ENCODE measurements at places on chromosomes 6 and 20.
A peak's percentile ranks its signal among the peaks of the same experiment; 100 is the strongest.

DNA sequence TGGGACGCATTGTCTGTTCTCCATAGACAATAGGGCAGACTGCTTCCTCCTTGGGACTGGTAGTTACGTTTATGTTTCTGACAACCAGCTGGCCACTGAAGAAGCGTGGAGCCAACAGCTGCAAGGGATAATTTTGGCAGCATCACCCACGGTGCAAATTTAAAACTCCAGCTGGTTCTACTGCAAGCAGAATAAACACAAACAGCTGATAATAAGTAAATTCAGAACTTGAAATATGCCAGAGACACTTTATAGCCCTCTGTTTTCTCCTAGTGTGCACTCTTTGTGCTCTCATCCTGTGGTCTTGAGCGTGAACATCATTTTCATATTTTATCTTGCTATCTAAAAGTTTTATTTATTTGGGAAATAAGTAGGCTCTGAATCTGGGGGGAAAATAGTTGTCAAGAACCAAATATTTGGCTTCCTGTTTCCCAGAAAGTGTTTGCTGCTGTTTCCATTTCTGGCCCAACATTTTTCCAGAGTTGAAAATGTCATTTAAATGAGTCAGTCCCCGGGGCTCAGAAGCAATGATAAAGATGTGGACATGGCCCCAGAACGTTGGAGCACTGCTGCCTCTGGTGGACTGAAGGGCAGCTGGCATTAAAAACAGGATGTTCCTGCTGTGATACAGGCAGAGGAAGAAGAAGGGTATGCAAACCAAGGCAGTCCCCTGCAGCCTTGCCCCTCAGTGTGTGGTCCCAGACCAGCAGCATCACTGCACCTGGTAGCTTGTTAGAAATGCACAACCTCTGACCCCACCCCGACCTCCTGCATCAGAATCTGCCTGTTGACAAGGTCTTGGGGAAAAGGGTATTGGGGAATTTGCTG, 12.5 kb upstream of the THBD start:
- DNase-seq: peak; percentile 7

DNA sequence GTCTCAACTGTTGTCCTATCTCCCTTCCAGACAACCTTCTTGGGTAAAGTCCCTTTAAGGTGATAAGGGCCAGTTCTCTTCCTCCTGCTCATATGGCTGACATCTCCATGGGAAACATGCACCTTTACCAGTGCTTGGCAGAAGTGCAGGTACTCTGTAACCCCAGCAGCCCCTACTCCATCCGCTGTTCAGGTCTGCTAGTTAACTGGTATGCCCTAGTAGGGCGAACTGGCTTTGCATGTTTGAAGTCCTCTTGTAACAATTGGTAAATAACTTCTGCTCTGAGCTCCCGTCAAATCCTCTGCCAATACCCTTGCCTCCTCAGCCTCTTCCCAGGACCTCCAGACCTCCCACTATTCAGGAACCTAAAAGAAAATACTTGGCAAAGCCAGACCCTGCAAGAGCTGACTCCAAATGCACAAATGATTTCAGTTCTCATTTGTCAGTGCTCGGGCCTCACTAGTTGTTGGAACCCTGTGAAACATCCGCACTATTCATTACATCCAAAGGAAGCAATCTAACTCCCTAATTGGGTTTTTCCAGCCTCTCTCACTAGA, 703.7 kb downstream of the MAFB start:
- DNase-seq: no peak

DNA sequence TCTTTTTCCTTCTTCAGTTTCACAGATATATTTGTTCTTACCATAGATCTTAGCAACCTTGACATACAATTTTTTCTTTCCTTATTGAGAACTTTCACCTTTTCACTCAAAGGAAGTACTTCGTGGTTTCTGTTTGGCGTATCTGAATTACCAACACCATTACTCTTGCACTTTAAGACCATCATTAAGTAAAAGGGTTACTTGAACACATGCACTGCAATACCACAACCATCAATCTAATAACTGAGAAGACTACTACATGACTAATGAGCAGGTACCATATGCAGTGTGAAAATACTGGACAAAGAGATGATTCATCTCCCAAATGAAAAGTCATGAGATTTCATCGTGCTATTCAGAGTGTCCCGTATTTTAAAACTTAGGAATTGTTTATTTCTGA, 21.7 kb upstream of the SENP6 start:
- DNase-seq: no peak

GRCh38 chr20:41424546-41424945, 57.9 kb upstream of the EMILIN3 start:
- no peak for DNase-seq

DNA sequence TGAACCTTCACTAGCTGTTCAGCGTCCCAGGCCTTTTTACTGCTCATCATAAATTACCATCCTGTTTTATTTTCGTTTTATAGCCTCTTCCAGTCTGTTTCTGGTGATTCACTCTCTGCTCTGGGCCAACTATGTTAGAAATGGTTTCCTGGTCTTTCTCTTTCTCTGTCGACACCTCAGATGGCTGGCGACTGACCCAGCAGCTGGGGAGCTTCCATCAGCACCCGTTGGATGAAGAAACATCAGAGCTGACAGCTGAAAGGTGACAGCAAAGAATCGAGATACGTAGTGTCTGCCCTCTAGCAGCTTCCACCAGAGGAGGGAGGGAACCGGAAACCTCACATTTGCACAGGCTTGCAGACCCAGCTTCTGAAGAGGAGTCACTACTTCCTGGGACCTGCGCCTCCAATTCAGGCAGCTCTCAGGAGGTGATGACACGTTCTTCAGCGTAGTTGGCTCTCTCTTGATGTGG, 82.9 kb upstream of the MLN start:
- peak; percentile 82 for DNase-seq

- no peak for DNase-seq
These were observed 60.3 kb upstream of the FABP7 start for GRCh38 chr6:122719176-122719575.

- DNase-seq: peak; percentile 8
These were observed 4.1 kb downstream of the AARS2 start for GRCh38 chr6:44309092-44309491.

GRCh38 chr20:52082612-52083011, 109.0 kb downstream of the ZFP64 start:
- DNase-seq: no peak

DNA sequence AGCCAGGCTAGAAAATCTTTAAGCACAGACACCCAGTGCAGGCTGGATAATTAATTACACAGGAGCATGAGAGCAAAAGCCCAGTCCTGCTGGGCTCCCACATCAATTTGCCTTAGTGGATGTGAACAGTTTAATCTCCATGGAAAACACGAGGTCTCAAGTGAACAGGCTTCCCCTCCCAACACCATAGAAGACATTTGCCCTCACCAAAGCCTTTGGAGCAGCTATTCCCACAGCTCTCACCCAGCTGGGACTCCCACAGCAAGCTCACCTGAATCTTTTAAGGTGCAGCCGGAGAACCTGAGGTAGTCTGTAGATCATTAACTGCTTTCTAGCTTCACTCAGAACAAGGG, 12.0 kb downstream of the TOMM6 start:
- no peak for DNase-seq

GRCh38 chr20:12203981-12204380, 286.3 kb downstream of the BTBD3 start:
- no peak for DNase-seq

GRCh38 chr6:36187446-36187845, 9.1 kb upstream of the BRPF3 start:
- no peak for DNase-seq

DNA sequence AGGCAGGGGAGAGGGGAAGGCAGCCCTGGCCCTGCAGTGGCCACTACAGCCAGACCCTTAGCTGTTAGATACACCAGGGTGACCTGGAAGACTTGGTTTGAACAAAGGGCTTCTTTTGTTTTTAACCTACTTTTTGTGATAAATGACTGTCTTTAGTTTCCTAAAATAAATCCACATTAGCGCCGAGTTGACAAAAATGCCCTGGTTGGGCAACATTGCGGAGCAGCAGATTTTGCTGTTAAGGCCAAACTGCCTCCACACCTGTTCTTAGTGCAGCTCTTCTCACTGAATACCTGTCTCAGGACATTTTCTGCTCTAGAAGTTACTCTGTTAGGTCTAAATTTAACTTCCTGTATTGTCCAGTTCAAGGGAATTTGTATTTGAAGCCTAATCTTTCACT, 42.7 kb downstream of the FAM50B start:
- no peak for DNase-seq

- no peak for DNase-seq
These were observed 155.2 kb upstream of the ZFP64 start for GRCh38 chr20:52346797-52347196.

DNA sequence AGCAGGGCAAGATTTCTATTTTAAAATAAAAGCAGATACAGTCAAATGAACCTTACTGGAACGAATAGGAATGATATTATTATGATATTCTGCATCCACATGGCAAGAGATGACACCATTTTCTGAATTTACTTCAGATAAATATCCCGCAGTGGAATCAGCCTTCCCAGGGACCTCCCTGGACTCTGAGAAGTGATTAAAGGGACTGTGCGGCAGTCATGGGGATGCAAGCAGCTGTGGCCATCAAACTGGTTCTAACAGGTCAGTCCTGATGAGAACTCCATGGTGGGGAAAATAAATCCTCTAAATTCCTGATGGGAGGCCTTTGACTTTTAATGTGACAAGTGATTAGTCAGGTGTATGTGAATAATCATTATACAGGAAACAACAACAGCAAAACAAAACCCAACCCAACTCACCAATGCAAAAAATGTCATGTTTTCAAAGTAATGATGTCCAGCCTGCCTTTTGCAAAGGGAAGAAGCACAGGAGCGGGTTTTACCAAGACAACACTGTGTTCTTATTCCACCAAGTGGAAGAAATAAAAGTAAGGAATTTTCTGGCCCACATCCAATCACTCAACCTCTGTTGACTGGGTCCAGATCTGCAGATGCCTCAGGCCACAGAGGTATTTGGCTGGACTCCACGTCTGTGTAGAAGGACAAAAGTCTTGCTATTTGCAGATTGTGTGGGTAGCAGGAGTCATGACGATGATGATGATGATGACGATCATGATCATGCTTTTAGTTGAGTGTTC, 61.9 kb upstream of the CITED2 start:
- DNase-seq: no peak

DNA sequence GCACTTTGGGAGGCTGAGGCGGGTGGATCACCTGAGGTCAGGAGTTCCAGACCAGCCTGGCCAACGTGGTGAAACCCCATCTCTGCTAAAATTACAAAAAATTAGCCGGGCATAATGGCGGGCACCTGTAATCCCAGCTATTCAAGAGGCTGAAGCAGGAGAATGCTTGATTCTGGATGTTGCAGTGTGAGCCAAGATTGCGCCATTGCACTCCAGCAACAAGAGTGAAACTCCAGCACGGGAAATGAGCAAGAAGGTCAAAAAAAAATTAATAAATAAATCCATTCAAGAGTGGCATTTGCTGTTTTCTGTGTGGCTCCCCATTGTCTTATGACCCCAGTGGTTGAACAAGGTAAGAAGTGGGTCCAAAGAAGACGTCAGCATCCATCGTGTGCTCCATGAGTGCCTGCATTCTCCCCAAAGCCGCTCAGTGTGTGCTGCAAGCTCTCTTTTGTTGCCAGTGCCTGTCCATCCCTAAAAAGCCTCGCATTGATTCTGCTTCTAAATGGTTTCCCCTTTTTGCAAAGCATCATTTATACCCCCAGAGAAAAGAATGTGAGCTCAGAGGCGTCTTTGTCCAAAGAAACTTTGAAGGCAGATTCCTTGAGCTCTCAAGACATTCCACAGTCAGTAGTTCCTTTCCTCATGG, 38.8 kb upstream of the MAP3K4 start:
- no peak for DNase-seq

- DNase-seq: no peak
These were observed 143.1 kb upstream of the RREB1 start for GRCh38 chr6:6964675-6965074.

DNA sequence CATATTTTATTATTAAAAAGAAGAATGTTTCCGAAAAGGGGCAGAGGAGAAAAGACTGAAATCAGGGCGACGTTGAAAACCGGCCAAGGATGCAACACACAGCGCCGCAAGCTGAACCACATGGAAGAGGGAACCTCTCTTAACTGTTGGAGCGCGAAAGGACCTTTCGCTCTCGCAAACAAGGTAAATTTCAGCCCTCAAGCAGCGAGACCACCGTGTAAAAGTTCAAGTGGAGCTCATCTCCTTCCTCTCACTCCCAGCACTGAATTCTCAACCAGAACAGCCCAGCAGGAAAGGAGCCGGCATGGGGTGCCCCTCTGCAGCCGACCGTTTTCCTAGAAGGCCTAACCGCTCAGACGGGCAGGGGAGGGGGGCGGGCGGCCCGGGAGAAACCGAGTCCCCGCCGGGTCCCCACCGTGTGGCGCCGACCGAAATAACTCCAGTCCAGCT, 621 bp downstream of the GPR63 start:
- no peak for DNase-seq

DNA sequence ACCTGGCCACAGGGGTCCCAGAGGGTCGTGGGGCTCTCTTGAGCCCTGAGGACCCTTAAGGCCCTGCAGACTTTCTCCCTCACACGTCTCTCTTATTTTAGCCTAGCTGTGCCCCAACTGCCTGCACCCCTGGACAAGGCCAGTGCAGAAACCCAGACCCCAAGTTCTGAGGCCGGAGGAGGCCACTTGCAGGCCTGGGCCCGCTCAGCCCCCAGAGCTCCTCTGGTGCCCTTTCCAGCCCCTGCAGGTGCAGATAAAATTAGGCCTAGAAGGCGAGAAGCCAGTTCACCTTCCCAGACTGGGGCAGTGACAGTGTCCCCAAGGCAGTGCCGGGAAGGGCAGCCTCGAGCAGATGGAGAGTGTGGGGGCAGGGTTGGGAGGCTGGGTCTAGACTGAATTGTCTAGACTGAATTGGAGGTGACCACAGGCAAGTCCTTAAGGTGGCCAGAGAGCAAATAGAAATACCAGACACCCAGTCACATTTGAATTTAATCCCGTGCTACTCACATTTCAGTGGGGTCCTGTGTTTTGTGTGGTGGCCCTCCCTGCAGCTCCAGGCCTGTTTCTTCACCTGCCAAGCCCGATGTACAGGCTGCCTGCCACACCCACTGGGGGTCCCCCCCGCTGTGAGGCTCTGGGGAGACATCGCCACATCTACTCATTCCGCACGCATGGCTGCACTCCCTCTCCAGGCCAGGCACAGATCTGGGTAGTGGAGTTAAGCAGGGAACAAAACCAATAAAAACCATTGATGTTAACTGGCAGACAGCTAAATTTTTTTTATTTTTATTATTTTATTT, 8.6 kb upstream of the IP6K3 start:
- DNase-seq: no peak

GRCh38 chr6:48068278-48069251, 42.4 kb downstream of the PTCHD4 start:
- DNase-seq: no peak

GRCh38 chr6:100176951-100177710, 183.1 kb upstream of the MCHR2 start:
- no peak for DNase-seq
